Neural cell (in vitro differentiated cells): ENCODE measurements at places on chromosomes 7 and 10. TPM values are rescaled to one million over a fixed set of nuclear protein-coding genes. Genes with fewer than 3 reads are reported as not detected.

Gene OR2A42
- not detected in 2 replicates for polyA plus RNA-seq

Gene CHPF2
- polyA plus RNA-seq: 22.1 and 22.5 TPM in 2 replicates

Gene NRG3
- polyA plus RNA-seq: 12.7 and 14.0 TPM in 2 replicates

Gene ASAH2
- 4.3 and 20.8 TPM in 2 replicates for polyA plus RNA-seq

Gene SUFU
- polyA plus RNA-seq: 4.8 and 5.4 TPM in 2 replicates

Gene ADARB2
- 3.6 and 7.2 TPM in 2 replicates for polyA plus RNA-seq

Gene SHH
- polyA plus RNA-seq: 1.2 and 1.5 TPM in 2 replicates

Gene RBP3
- not detected in 2 replicates for polyA plus RNA-seq

Gene FGFBP3
- polyA plus RNA-seq: 35.9 and 39.5 TPM in 2 replicates

Gene ANKRD30A
- polyA plus RNA-seq: not detected in 2 replicates

Gene ARL5B
- 45.1 and 50.0 TPM in 2 replicates for polyA plus RNA-seq

Gene FANK1
- 3.1 and 3.8 TPM in 2 replicates for polyA plus RNA-seq

Gene DNMBP
- polyA plus RNA-seq: 2.3 and 3.1 TPM in 2 replicates

Gene CACNA2D1
- 6.7 and 7.0 TPM in 2 replicates for polyA plus RNA-seq

Gene PLAU
- polyA plus RNA-seq: 1.1 and 1.5 TPM in 2 replicates

Gene PLCE1
- 0.18 and 0.22 TPM in 2 replicates for polyA plus RNA-seq
